T-helper 2 cell (primary cell): ENCODE measurements at places on chromosomes 7 and 10.

DNA sequence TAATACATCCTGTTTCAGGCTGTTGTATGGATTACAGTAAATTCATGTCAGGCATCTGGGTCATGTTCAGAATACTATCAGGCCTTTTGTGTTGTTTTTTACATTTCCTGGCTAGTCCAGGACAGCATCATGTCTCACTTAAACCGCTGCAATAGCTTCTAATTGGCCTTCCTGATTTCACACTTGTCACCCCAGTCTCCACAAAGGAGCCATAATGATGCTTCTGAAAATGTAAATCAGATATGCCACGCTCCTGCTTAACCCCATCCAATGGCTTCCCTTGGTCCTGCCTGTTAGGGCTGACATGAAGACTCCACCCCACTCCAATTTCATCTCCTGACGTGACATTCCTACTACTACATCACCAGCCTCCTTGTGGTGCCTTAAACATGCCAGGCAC is 220.0 kb downstream of the CACNA2D1 start:
- DNase-seq = no peak

GRCh38 chr10:103423748-103424147 is 27.3 kb downstream of the PDCD11 start:
- DNase-seq = no peak

DNA sequence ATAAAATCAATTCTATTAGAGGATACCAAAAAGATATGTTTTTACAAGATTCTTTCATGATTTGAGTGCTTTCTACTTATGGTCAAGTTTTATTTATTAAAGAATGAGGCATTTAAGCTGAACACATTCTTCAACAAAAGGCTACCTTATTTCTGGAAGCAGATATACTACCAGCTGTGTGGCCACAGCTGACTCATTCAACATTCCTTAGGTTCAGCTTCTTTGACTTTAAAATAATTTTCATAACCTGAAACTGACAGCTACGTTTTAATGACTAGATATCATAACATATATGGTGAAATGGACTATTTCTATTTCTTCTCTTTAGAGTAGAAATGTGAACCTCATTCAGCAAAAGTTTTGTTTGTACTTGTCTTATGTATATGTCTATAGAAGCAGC is 414.2 kb upstream of the SEMA3C start:
- DNase-seq = no peak

GRCh38 chr7:112207765-112208164 is 1.3 kb downstream of the ZNF277 start:
- no peak for DNase-seq

DNA sequence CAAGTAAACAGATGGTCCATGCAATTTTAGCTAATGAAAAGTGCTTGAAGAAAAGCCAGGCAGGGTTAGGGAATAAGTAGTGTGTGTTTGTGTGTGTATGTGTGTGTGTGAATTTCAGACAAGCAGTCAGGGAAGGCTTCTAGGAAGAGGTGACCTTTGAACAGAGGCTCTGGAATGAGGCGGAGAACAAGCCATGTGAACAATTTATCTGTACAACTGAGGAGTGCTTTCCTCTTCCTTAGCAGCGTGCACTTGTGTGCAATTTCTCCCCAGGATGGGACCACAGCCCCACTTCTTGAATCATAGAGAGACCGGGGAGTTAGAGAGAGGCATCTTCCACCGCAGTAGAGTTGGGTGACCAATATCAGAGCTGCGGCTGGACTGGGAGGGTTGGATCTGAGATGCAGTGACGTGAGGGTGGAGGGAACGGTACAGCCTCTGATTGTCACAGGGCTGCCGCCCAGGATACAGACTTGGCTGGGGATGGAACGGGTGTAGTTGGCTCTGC is 69.2 kb upstream of the FAM171A1 start:
- DNase-seq = no peak

GRCh38 chr10:121658611-121659010 is 60.4 kb upstream of the FGFR2 start:
- DNase-seq = no peak

DNA sequence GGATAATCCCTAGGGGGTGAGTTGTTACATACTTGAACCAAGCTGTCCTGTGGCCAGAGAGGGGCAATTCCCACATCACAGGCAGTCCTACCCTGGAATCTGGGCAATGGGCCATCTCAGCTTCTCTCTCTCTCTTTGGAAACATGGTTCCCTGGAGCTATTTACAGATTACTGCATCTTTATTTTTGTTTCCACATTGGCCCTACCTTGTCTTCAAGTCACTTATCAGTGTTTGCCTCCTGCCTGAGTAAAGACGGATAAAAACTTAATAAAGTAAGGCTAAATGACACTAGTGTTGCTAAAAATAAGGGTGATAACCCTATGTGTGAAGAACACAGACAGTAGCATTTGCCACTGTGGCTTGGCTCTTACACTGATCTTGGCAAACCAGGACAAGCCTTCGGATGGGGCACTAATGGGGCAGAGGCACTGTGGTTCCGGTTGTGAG is 228.2 kb downstream of the GFRA1 start:
- no peak for DNase-seq

DNA sequence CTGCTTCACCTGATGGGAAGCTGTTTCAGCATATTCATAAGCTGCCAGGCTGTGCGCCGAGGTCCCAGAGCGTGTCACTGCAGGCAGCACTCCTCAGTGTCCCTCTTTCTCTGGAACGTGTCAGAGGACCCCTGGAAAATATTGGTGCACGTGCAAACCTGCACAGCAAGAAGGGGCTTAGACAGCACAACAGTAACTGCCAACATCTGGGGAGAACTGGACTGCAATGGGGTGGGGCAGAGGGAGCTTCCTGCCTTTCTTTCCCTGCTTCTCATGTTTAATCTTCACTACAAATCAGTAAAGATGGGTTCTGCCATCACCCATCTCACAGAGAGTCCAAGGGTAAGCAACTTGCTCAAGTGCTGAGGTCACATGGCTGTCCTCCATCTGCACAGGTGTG is 86.5 kb upstream of the GPR26 start:
- DNase-seq = no peak

GRCh38 chr7:135942614-135943013 is 34.5 kb downstream of the MTPN start:
- DNase-seq = no peak
